Stimulated activated effector memory CD8-positive, alpha-beta T cell treated with anti-CD3 and anti-CD28 coated beads, Interleukin-12 subunit alpha, Interleukin-12 subunit beta, amount 100 ng/mL, for 72 hours (primary cell): ENCODE measurements at places on chromosomes 7 and 10.

- DNase-seq: no peak
Observed at GRCh38 chr10:7537126-7537525, 126.3 kb upstream of the SFMBT2 start.

DNA sequence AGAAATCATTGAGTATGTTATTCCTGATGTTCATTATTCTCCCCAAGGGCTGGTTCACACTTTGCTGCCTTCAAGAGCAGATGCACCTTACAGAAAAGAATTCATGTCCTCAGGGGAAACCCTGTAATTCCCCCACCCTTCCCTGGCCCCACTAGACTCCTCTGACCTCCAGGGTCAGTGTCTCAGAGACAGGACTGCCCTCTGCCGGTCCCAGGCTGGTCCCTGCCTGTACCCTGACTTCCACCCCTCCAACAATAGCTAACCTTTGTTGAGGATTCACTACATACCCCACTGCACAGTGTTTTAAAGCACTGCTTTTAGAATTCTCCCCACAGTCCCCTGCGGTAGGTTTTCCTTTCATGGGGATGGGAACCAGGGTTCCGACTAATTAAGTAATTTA is 4.4 kb upstream of the SEPHS1 start:
- no peak for DNase-seq

- no peak for DNase-seq
Observed at GRCh38 chr10:11533328-11533781, 78.1 kb downstream of the USP6NL start.

GRCh38 chr10:1009071-1009494 is 16.6 kb downstream of the IDI2 start:
- DNase-seq: no peak

DNA sequence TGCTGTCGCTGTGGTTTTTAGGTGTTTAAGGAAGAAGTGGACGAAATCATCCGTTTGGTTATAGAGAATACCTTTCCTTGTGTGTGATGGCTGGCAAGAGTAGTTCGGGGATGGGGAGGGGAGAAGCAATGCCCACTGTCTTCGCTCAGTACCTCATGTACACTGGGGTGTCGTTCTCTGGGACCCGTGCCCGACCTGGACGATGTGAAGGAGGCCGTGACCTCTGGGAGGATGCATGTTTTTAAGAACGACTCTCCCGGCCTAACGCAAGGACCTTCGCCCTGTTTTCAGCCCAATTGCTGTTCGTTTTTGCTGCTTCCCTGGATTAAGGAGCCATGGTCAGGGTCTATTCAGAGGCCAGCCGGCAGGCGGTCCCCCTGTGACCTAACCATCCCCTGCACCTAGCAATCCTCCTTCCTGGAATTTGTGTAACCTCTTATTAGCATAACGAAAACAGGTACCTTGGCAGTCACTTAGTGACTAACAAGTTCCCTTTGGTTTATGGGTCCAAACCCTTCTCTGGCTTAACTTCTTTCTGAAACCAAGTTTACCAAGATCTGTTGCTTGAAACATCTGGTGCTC is 1.3 kb downstream of the NFE2L3 start:
- DNase-seq: peak; percentile 75
